ENCODE measurements at places on chromosomes 1 and 21.

DNA sequence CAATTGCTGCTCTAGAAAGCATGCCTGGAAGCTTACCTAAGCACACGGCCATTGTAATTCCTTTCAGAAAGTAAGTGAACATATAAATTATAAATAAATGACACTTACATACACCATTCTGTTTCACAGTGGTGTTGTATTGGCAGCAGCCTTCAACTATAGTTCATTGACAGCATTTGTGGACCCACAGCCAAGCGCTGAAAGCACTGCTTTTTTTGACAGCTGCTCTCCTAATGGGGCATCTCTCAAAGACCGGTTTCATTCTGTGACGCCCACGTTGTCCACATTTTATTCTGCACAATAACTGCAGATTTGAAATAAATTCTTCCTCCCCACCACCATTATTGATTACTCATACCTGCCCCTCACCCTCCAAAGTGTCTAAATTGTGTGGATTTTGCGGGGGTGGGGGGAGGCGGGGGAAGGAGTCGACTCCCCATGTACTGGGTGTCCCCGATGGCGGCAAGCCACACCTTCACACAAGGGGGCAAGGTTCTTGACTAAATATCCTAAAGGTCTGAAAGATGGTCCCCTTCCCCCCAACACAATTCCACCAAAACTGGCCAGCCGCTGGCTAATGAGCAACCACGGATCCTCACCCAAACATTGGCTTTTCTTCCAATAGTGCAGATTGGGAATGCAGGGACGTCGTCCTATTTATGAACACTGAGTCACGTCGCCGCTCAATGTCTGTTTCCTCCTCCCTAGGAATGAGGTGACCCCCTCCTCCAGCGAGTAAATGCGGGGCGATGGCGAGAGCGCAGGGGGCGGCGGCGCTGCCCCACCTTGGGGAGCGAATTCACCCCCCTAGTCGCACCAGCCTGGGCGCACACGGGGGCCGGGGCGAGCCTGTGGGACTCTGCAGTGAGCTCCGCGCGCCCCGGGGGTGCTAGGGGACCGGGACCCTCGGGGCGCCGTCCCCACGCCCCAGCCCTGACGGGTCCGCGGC is 960 bp downstream of the RCAN1 start:
- peak; percentile 47 for DNase-seq

DNA sequence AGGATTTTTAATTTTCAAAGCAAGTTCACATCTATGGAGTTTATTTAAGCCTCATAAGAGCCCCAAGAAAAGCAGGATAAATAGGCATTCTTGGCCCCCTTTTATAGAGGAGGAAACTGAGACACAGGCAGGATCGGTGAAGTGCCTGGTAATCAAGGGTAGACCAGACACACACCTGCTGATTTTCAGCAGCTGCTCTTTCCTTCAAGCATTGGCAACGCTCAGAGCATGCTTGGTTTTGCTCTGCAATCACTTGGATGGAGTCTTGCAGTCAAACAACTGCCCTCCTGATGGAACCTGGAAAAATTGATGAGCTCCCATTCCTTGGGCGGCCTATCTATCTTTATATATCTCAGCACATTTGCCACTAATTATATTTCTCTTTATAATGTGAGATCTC is 478.9 kb upstream of the CAMK1G start:
- DNase-seq: no peak

DNA sequence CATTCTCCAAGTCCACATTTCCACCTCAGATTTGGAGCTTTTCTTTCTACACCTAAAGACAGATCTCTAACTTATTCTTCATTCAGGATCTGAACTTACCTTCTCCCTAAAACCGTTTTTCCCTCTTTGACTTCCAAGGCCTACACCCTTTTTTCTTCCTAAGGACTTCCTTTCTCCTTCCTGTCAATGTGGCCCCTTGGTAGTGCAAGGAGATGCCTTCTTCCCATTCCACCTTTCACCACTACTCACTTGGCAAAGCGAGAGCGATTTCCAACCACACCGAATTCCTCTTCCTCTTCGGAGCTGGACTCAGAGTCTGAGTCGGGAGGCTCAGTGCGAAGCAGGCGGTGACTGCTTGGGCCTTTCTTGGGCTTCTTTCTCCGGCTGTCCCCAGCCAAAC is 1.3 kb downstream of the EFCAB14 start:
- no peak for DNase-seq

DNA sequence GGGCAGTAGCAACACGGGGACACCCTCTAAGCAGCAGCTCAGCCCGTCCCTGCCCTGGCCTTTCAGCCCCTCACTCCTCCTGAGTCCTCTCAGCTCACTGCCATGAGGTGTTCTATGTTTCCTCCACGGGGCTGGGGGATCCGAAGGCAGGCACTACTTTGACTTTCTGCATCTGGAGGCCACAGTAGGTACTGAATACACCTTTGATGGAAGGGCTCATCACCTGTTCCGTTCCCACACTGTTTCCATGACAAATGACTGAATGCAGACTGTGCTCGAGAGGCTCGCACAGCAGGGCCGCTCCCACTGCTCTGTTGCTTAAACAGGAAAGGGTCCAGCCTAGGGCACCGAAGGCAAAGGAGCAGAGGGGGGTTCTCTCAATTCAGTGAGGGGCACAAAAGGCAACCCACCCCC is 77.6 kb upstream of the DNAH14 start:
- DNase-seq: no peak

- no peak for DNase-seq
Measured at GRCh38 chr1:206011057-206011456, 7.9 kb upstream of the RAB7B start.

DNA sequence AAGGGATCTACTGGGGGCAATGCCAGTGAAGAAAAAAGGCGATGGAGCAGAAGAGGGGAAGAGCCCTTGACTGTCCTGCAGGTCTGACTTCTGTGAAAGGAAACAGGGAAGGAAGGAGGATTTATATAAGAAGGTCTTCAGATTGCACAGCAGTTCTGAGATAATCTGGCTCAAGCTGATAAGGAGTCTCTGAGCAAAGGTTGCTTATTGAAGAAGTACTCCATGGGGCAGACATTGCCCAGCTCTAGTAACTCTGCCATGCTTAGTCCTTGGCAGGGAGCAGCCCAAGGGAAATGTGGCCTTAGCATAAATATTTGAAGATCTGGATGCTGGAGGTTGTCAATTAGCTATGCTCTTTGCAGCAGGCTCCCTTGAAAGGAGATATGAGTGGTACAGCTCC is 15.9 kb upstream of the TTF2 start:
- DNase-seq: no peak

- DNase-seq: no peak
Measured at GRCh38 chr21:28127175-28127785, 865.4 kb downstream of the LTN1 start.

GRCh38 chr1:111605576-111605975 is 14.0 kb upstream of the RAP1A start:
- DNase-seq: peak; percentile 50
